GM23248 (cell line): ENCODE measurements at places on chromosomes 4 and X. TPM values are rescaled to one million over a fixed set of nuclear protein-coding genes. Genes with fewer than 3 reads are reported as not detected.

Gene KIAA1210
- not detected in 2 replicates for polyA plus RNA-seq

Gene RHOH
- polyA plus RNA-seq: 0.24 TPM in 1 of 2 replicates, not detected in the other

Gene PDZD4
- polyA plus RNA-seq: not detected in 2 replicates

Gene HSPA4L
- 2.1 and 2.2 TPM in 2 replicates for polyA plus RNA-seq

Gene TCEAL7
- polyA plus RNA-seq: 21.8 and 21.9 TPM in 2 replicates

Gene SHROOM4
- polyA plus RNA-seq: 0.55 and 0.67 TPM in 2 replicates

DNA sequence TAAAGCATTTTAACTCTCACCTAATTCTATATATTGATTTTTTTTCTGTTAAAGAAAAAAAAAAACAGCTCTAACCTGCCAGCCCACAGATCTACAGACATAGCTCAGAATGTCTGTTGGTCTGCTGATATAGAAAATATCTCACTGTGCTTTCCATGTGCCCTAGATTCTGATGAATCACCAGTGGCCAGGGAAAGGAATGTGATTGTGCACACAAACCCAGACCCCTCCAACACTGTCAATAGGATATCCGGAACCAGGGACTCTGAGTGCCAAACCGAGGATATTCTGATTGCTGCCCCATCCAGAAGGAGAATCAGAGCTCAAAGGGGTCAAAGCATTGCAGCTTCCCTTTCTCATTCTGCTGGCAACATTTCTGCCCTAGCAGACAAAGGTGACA lies 12.1 kb upstream of the SCML1 start:
- no peaks in the 10 kb centered on the region for H3K4me1 ChIP-seq
- no peaks in the 10 kb centered on the region for H3K27me3 ChIP-seq
- H3K27ac ChIP-seq: no peak overlapping the region
- no peak for DNase-seq
- no peak overlapping the region for H3K4me3 ChIP-seq

- H3K36me3 ChIP-seq: 0 out of 2 replicates have a peak, but pooled peaks cover 4% of the 10 kb centered on the region
- no peak overlapping the region for H3K4me3 ChIP-seq
- peaks cover under 1% of the 10 kb centered on the region; the same call in 1 of the 2 replicates for H3K4me1 ChIP-seq
- DNase-seq: no peak
These were observed 7.0 kb downstream of the ACOT9 start for GRCh38 chrX:23736030-23736429.

DNA sequence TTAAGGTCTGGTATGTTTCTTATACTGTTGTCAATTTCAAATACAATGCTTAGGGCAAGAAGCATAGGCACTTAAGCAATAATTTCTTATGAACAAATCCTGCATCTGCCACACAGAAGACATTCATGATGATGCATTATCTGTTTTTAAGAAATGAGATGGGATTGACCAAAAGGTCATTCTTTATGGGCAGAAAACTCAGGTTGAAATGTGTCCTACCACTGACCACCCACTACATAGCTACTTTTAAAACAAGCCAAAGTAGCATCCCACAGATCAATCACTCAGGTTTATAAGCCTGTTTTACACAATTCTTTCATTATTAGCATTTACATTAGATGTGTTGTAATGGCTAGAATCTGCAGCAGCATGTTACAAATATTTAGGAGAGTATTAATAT lies 617.8 kb downstream of the PCDH7 start:
- DNase-seq: no peak
- H3K27me3 ChIP-seq: no peaks in the 10 kb centered on the region
- no peaks in the 10 kb centered on the region for H3K36me3 ChIP-seq
- H3K4me1 ChIP-seq: no peaks in the 10 kb centered on the region

DNA sequence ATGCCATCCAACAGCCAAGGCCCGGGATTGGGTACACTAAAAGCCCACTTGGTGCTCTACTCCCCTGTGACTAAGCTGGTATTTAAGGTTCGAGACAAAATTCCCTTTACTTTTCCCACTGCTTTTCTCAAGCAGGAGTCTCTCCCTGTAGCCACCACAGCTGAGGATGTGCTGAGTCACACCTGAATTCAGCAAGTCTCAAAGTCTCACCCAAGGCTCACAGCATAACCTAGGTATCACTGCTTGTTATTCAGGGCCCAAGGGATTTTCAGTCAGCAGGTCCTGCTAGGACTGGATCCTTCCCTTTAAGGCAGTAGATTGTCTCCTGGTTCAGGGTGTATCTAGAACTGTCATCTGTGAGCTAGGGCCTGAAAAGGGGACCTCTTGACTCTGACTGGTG lies 39.2 kb downstream of the FMR1NB start:
- H3K4me3 ChIP-seq: no peak overlapping the region
- no peaks in the 10 kb centered on the region for H3K36me3 ChIP-seq
- no peak overlapping the region for H3K27ac ChIP-seq
- no peaks in the 10 kb centered on the region for H3K27me3 ChIP-seq
- no peak for DNase-seq
- no peaks in the 10 kb centered on the region for H3K4me1 ChIP-seq

DNA sequence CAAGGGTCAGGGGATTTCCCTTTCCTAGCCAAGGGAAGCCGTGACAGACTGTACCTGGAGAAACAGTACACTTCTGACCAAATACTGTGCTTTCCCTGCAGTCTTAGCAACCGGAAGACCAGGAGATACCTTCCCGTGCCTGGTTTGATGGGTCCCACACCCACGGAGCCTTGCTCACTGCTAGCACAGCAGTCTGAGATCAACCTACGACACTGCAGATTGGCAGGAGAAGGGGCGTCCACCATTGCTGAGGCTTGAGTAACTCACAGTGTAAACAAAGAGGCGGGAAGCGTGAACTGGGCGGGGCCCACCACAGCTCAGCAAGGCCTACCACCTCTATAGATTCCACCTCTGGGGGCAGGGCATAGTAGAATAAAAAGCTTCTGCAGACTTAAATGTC lies 48.7 kb upstream of the SRD5A3 start:
- H3K36me3 ChIP-seq: no peaks in the 10 kb centered on the region
- no peak overlapping the region for H3K27ac ChIP-seq
- no peaks in the 10 kb centered on the region for H3K4me1 ChIP-seq
- no peak overlapping the region for H3K4me3 ChIP-seq
- H3K27me3 ChIP-seq: no peaks in the 10 kb centered on the region; the same call in 1 of the 2 replicates

- H3K36me3 ChIP-seq: no peaks in the 10 kb centered on the region
- no peaks in the 10 kb centered on the region for H3K27me3 ChIP-seq
- no peak overlapping the region for H3K4me3 ChIP-seq
- H3K4me1 ChIP-seq: no peaks in the 10 kb centered on the region
- no peak for DNase-seq
- no peak overlapping the region for H3K27ac ChIP-seq
These were observed 165.4 kb upstream of the USP38 start for GRCh38 chr4:143019351-143019750.

DNA sequence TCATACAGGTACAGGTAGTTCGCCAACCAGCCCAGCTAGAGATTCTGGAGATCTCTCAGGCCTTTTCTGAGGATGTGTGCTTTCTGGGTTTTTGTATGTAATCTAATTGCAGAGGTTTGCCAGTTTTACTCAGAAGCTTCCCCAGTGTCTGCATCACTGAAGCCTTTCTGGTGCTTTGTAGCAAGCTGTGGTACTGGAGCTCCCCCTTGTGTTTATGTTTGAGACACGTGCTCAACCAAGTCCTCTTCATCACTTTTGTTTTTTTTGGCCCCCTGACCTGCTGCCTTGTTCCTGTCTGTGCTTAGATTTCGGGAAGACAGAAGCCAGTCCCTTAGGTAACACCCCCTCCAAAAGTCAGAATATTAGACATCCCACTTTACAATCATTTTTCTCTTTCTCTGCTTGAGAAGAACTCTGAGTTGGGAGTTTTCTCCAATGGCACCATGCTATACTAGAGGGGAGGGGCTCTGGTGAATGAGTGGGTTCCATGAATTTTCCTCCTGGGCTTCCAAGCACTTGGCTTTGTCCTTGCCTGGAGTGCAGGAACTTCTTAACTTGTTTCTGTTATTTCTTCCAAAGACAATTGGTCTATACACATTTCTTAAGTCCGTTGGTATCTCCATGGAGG lies 128.4 kb upstream of the TBC1D9 start:
- no peak overlapping the region for H3K27ac ChIP-seq
- H3K27me3 ChIP-seq: no peaks in the 10 kb centered on the region
- peak; percentile 86 for DNase-seq
- H3K4me3 ChIP-seq: no peak overlapping the region

GRCh38 chrX:39328661-39329060 lies 527.4 kb downstream of the MID1IP1 start:
- DNase-seq: no peak
- H3K4me1 ChIP-seq: no peaks in the 10 kb centered on the region
- no peaks in the 10 kb centered on the region for H3K36me3 ChIP-seq
- H3K27me3 ChIP-seq: no peaks in the 10 kb centered on the region

DNA sequence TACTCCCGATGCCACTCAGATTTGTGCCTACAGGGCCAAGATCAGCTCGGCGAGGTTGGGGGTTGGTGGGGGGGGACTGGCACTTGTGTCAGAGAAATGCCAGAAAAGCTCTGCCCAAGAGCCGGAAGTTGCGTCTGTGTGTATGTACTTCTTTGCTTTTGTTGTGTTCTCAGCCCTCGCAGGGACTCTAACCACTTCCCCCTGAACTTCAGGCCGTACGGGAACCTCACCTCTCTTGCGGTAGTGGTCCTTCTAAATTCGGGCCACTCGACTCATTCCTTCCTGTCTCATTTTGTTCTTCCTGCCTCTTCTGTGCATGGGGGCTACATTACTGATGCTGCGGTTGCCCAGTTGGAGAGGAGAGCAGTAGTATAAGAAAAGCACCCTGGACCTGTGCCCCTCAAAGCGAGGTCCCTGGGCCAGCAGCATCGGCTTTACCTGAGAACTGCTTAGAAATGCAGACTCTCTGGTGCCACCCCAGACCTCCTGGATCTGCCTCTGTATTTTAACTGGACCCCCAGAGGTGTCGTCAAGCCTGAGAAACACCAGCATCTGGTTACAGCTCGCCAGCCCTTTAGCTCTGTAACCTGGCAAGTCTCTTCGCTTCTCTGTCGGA lies 146.3 kb upstream of the RPS6KA3 start:
- H3K36me3 ChIP-seq: no peaks in the 10 kb centered on the region
- H3K4me1 ChIP-seq: no peaks in the 10 kb centered on the region
- H3K27me3 ChIP-seq: no peaks in the 10 kb centered on the region
- no peak for DNase-seq

GRCh38 chrX:63744850-63745394 lies 40.1 kb downstream of the ARHGEF9 start:
- no peaks in the 10 kb centered on the region for H3K36me3 ChIP-seq
- no peak for DNase-seq
- H3K27ac ChIP-seq: no peak overlapping the region
- no peaks in the 10 kb centered on the region for H3K27me3 ChIP-seq
- H3K4me1 ChIP-seq: peaks cover 15% of the 10 kb centered on the region
- no peak overlapping the region for H3K4me3 ChIP-seq

GRCh38 chrX:134694333-134695322 lies 36.4 kb upstream of the PLAC1 start:
- H3K4me1 ChIP-seq: peaks cover 40% of the 10 kb centered on the region
- no peak overlapping the region for H3K4me3 ChIP-seq
- H3K27ac ChIP-seq: no peak overlapping the region
- DNase-seq: no peak
- no peaks in the 10 kb centered on the region for H3K36me3 ChIP-seq

DNA sequence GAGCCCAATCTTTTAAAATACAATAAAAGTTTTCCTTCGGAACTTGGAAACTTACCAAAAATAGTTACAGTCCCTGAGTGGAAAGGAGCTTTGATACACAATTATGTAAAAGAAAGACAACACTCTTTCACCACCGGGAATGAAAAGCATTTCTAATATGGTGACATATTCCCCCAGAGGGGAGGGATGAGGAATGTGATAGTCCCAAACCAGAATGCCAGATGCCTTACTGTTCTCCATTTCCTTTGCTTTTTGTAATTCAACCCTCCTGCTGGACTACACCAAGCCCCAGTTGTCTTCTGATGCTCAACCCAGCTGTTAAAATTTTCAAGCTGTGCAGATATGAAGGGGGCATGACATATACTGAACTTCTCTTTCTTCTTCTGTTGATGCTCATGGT lies 4.1 kb downstream of the PRIMPOL start:
- H3K36me3 ChIP-seq: peaks cover 8% of the 10 kb centered on the region; the same call in 1 of the 2 replicates
- H3K4me1 ChIP-seq: peaks cover 17% of the 10 kb centered on the region
- DNase-seq: peak; percentile 54
- no peaks in the 10 kb centered on the region for H3K27me3 ChIP-seq
- H3K27ac ChIP-seq: no peak overlapping the region

DNA sequence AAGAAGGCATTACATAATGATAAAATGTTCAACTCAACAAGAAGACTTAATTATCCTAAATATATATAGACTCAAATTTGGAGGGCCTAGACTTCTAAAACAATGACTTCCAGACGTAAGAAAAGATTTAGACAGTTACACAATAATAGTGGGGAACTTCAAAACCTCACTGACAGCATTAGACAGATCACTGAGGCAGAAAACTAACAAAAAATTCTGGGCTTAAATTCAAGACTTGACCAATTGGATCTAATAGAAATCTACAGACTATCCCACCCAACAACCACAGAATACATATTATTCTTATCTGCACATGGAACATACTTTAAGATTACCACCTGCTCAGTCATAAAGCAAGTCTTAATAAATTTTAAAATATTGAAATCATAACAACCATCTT lies 93.3 kb upstream of the ARSJ start:
- DNase-seq: no peak
- H3K4me3 ChIP-seq: no peak overlapping the region
- H3K36me3 ChIP-seq: no peaks in the 10 kb centered on the region

DNA sequence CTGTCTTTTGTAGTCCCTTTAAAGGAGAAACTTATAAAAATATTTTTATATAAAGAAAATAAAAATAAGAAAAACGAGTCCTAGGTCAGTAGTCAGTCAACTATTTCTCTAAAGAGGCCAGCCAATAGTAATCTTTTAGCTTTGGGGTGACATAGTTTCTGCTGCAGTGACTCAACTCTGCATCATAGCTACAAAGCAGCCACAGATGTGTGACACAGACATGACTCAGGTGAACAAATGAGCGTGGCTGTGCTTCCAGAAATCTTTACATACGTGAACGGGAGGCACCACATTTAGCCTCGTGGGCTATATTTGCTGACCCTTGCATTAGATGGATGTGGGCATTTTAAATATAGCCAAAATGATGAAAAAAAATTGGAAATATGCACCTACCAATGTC lies 1862.5 kb upstream of the TENM3 start:
- H3K27ac ChIP-seq: no peak overlapping the region
- no peaks in the 10 kb centered on the region for H3K27me3 ChIP-seq
- H3K4me1 ChIP-seq: no peaks in the 10 kb centered on the region
- H3K4me3 ChIP-seq: no peak overlapping the region
- peak; percentile 18 for DNase-seq
- H3K36me3 ChIP-seq: no peaks in the 10 kb centered on the region

GRCh38 chrX:97057349-97057909 lies 173.7 kb downstream of the RPA4 start:
- no peaks in the 10 kb centered on the region for H3K27me3 ChIP-seq
- H3K4me3 ChIP-seq: no peak overlapping the region

GRCh38 chr4:107665001-107665400 lies 55.0 kb downstream of the PAPSS1 start:
- H3K36me3 ChIP-seq: no peaks in the 10 kb centered on the region
- peak overlapping the region; percentile 13; the same call in 1 of the 2 replicates for H3K4me3 ChIP-seq
- DNase-seq: peak; percentile 45
- H3K27me3 ChIP-seq: no peaks in the 10 kb centered on the region

GRCh38 chr4:77248805-77249204 lies 91.8 kb downstream of the CCNG2 start:
- H3K4me3 ChIP-seq: no peak overlapping the region
- DNase-seq: no peak
- H3K27me3 ChIP-seq: peaks cover 19% of the 10 kb centered on the region
- H3K4me1 ChIP-seq: no peaks in the 10 kb centered on the region

GRCh38 chrX:1564750-1565683 lies 26.4 kb upstream of the AKAP17A start:
- no peaks in the 10 kb centered on the region for H3K36me3 ChIP-seq
- no peak for DNase-seq
- no peak overlapping the region for H3K27ac ChIP-seq
